ENCODE measurements at places on chromosomes 1 and 21. TPM values are rescaled to one million over a fixed set of nuclear protein-coding genes. Genes with fewer than 3 reads are reported as not detected.

Gene IL12RB2
- polyA plus RNA-seq = 0.73 TPM

Gene SDE2
- 24.2 TPM for polyA plus RNA-seq

Gene KCNN3
- polyA plus RNA-seq = 2.3 TPM

Gene SLC1A7
- polyA plus RNA-seq = 0.68 TPM

Gene WDR4
- 13.3 TPM for polyA plus RNA-seq

All from right lung (tissue), 10 donors.